ENCODE measurements at places on chromosomes 11 and 22. TPM values are rescaled to one million over a fixed set of nuclear protein-coding genes. Genes with fewer than 3 reads are reported as not detected.
A peak's percentile ranks its signal among the peaks of the same experiment; 100 is the strongest.

GRCh38 chr11:117200813-117201657, 1.9 kb downstream of the TAGLN start:
- H3K4me3 ChIP-seq, result no peak overlapping the region
- no peak for DNase-seq
- peaks cover 5% of the 10 kb centered on the region for H3K36me3 ChIP-seq
- no peak overlapping the region for H3K27ac ChIP-seq
- peaks cover 17% of the 10 kb centered on the region for H3K4me1 ChIP-seq
- H3K27me3 ChIP-seq, result peaks cover 13% of the 10 kb centered on the region

DNA sequence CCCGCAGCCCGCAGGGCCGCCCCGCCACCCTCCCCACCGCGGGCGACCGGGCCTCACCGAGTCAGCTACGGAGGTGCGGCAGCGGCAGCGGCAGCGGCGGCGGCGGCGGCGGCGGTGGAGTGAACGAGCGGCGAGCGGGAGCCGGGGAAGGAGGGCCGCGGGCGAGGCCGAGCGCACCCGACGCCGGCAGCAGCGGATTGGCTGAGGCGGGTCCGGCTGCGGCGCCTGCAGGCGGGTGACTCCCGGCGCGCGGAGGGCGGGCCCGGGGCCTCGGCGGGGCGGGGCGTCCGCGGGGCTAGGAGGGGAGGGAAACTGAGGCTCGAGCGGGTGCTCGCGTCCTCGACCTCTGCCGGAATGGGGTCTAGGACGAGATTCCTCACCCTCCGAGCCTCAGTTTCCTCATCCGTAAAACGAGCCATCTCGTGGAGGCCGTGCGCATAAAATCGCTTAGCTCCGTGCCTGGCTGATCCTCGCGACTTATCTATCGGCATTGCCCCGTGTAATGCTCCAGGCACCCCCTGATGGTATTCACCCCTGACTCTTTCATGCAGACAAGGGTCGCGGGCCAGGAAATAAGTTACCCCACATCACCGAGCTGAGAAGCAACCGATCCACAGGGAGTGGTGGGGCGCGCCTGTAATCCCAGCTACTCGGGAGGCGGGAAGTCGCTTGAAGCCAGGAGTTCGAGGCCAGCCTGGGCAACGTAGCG, at the start of gene CPT1A:
Gene CPT1A (minus strand): TSS at position 199 of the 709 bp plus-strand sequence. CDS start 26,442 bp downstream, outside the sequence.
- DNase-seq, result peak; percentile 39
- no peak within 1 kb of the TSS for H3K4me3 ChIP-seq
- no peaks in the 10 kb centered on the region for H3K36me3 ChIP-seq
- H3K27ac ChIP-seq, result no peak within 1 kb of the TSS
- H3K4me1 ChIP-seq, result peaks cover 25% of the 10 kb centered on the region

GRCh38 chr11:16933756-16934603, 80.2 kb downstream of the PLEKHA7 start:
- H3K4me1 ChIP-seq, result peaks cover 12% of the 10 kb centered on the region
- no peak for DNase-seq
- peaks cover 29% of the 10 kb centered on the region for H3K27me3 ChIP-seq
- H3K36me3 ChIP-seq, result no peaks in the 10 kb centered on the region

- no peak for DNase-seq
- no peaks in the 10 kb centered on the region for H3K27me3 ChIP-seq
- no peak overlapping the region for H3K4me3 ChIP-seq
Measured at GRCh38 chr22:40215266-40215665, 37.5 kb downstream of the TNRC6B start.

DNA sequence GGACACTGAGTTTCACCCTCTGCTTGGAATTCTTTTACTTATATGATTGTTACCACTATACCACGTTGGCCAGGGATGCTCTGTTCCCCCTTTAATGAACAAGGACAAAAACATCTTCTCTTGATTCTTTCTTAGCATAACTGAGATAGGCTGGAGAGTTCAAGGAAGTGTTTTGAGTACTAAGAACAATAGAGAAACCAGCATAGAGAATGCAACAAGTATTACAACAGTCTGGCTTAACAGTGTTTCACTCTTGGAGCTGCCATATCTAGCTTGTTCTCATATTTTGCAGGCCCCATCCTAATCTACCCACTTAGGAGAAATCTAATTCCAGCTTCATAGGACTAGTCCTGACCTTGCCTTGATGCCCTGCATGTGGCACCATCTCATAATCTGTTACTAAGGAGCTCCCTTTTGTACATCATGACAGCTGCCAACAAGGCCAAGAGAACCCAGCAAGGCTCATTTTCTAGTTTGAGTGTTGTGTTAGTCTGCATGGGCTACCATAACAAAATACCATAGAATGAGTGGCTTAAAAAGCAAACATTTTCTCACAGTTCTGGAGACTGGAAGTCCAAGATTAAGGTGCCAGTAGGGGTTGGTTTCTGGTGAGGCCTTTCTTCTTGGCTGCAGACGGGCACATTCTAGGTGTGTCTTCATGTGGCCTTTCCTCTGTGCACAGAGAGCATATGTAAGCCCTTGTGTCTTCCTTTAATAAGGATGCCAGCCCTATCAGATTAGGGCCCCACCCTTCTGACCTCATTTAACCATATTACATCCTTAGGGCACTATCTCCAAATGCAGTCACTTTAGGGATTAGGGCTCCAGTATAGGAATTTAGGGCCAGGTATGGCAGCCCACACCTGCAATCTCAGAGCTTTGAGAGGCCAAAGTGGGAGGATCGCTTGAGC, 37.8 kb downstream of the PACS1 start:
- H3K36me3 ChIP-seq, result no peaks in the 10 kb centered on the region
- peaks cover 15% of the 10 kb centered on the region for H3K4me1 ChIP-seq
- no peaks in the 10 kb centered on the region for H3K27me3 ChIP-seq
- H3K27ac ChIP-seq, result no peak overlapping the region

- peaks cover 8% of the 10 kb centered on the region for H3K27me3 ChIP-seq
- H3K4me3 ChIP-seq, result no peak overlapping the region
- H3K4me1 ChIP-seq, result peaks cover 18% of the 10 kb centered on the region
- peak; percentile 97 for DNase-seq
- no peak overlapping the region for H3K27ac ChIP-seq
- no peaks in the 10 kb centered on the region for H3K36me3 ChIP-seq
Measured at GRCh38 chr11:119481021-119481666, 58.2 kb upstream of the THY1 start.

DNA sequence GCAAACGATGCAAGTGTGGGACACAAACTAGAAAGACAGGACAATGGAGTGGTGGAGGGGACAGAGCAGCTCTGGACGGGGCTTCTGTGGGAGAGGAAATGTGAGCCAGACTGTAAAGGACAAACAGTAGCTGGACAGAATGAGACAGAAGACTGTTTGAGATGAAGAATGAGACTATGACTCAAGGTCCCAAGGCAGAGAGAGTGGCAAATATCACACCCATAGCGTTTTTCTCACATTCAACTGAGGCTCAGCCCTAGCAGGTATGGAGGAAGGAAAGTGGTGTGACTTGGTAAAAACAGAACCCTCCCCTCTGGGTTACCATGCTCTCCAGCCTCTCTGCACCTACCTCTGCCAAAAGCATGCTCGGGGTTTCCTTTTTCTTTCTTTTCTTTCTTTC, 96.5 kb downstream of the RPL27A start:
- H3K36me3 ChIP-seq, result no peaks in the 10 kb centered on the region
- H3K4me1 ChIP-seq, result peaks cover 10% of the 10 kb centered on the region
- peak overlapping the region; percentile 27 for H3K27ac ChIP-seq
- no peaks in the 10 kb centered on the region for H3K27me3 ChIP-seq
- H3K4me3 ChIP-seq, result no peak overlapping the region

The OR8D1 gene
- total RNA-seq, result not detected

The IGHMBP2 gene
- total RNA-seq, result 28.1 TPM

The ZNF408 gene
- total RNA-seq, result 13.7 TPM

The NXPE4 gene
- total RNA-seq, result not detected

The OR51L1 gene
- total RNA-seq, result not detected
